ENCODE measurements at places on chromosomes 4 and X.

- no peak for DNase-seq
These were observed 50.5 kb downstream of the DCHS2 start for GRCh38 chr4:154441124-154441523.

- no peak for DNase-seq
These were observed 46.5 kb downstream of the REPS2 start for GRCh38 chrX:16992951-16993350.

DNA sequence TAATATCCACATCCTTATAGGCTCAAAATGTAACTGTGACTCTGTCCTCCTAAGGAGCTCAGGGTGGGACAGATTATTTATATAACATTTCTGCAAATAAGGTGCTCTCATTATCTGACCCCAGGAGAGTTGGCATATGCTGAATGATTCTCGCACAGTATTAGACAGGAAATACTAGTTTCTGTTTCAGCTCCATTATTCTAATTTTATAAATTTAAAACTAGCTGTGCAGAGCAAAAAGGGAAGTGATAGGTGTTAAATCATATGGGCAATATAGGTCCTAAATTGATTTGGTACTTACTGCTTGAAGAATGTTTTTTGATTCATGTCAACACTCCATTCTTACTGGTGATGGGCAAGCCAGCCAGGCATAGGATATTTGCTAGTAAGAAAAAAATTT is 141.5 kb downstream of the GLRA2 start:
- DNase-seq: no peak

DNA sequence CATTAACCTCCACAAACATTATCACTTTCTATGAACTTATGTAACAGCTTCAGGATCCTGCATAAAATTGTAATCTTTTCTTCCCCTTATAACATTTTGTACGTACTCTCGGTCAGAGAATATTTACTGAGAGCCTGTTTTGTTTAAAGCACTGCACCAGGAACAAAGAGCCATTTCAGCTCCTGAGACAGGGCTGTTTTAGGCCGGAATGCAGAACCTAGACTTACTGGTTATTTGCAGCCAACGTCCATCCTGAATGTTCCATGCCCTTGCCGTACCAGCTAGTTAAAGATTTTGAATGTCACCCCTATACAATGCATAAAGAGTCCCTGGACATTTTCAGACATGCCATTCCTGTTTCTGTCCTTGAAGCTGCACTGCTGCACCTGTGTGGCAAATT is 248.8 kb downstream of the PCDH7 start:
- DNase-seq: no peak

GRCh38 chr4:104735174-104735573 is 240.5 kb upstream of the CXXC4 start:
- no peak for DNase-seq

Measured in urinary bladder (tissue), 4 donors.